ENCODE measurements at places on chromosomes 5 and 9.

- DNase-seq = no peak
Measured at GRCh38 chr5:156328766-156329165, 1.8 kb downstream of the SGCD start.

DNA sequence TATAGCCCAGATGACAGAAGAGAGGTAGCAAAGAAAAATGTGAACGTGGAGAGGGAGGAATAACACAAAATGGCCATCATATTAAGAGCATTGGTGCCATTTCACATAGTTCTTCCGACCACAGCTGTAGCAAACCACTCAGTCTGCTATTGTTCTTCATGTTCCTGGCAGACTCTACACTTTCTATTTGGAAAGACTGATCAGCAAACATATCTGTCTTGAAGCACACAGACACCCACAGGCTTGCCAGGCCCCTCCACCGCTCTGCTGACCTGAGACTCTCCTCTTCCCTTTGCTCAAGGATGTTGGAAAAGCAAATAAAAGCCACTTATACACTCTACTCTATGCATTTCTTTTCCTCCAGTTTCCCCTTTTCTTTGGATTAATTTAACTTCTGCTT, 298.0 kb downstream of the FBXL7 start:
- peak; percentile 58 for DNase-seq

- DNase-seq = no peak
Measured at GRCh38 chr9:86562691-86563090, 208.5 kb upstream of the TUT7 start.

- DNase-seq = no peak
Measured at GRCh38 chr5:137630216-137630971, 105.5 kb downstream of the KLHL3 start.

- DNase-seq = no peak
Measured at GRCh38 chr5:82640916-82641315, 362.8 kb upstream of the RPS23 start.

GRCh38 chr5:72107901-72108201, 576 bp downstream of the MAP1B start:
- peak; percentile 31 for DNase-seq

DNA sequence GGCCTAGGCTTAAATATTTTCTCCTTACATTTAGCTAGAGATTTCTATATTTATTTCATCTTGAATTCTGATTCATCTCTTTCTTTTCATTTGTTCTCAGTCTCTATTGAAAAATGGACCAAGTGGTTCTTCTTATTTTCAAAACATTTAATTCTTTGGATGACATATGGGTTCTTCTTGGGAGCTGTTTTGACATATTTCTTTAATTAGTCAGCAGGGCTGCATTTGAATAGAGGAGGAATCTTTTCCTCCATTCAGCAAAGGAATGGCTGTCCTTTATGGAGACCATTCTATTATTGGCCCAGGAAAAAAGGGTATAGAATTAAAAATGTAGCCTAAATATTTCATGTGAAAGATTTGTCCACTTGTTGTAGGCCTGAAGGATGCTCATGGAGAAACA, 109.9 kb downstream of the RPS23 start:
- no peak for DNase-seq

- DNase-seq = no peak
Measured at GRCh38 chr5:2888520-2889060, 137.1 kb upstream of the IRX2 start.

DNA sequence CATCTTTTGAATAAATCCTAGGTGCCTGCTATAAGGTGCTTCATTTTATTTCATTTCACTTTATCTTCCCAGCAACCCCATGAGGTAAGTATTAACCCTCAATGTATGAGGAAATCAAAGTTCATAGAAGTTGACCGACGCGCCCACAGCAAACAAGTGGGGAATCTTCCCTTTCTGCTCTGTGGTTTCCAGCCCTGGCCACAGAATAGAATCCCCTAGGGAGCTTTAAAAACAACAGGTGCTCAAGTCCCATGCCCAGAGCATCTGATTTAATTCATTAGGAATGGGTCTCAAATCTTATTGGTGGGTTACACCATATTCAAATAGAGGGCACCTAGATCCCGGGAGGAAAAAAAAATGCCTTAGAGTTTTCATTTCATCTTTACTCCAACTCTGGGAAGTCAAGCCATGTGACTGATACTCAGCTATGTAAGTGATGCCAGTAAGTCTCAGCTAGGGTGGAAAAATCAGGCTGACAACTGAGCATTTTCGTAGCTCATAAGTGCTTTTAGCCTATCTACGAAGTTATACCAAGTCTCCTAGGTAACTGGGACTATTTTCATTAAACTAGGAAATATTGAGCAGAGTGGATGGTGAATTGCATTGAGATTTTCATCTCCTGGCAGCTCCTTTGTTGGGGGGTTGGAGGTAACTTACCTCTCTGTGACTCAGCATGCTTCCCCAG, 353.4 kb upstream of the SLC30A5 start:
- DNase-seq = peak; percentile 78

DNA sequence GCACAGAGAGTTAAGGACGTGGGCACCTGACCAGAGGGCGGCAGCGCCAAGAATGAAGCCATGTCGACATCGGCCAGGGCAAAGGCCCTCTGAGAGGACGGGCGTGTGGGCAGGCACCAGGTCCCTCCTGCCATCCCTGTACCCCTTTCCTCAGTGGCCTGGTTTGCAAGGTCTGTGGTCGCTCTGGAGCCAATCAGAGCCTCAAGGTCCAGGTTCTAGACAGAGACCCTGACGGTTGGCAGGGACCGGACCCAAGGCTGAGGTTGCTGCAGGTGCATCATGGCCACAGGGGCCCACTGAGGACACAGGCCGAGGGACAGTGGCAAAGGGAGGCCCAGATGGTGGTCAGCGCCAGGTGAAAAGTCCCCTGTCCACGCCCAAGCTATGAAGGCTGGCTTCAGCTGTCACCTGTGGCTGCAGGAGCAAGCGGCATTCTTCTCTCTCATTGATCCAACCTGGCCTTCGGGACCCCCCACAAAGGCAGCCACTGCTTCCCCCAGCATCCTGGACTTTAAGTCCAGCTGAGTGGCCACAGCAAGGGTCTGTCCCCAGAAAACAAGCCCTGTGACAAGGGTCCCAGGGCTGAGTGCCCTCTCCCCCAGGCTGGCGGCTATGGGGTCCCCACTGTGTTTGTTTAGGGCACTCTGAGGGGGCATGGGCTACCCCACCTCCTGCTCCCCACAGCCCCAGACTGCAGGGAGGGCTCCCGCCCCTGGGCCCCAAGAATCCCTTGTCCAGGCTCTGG, 48.9 kb downstream of the VAV2 start:
- no peak for DNase-seq

GRCh38 chr5:35854248-35854647, 2.4 kb upstream of the IL7R start:
- no peak for DNase-seq

DNA sequence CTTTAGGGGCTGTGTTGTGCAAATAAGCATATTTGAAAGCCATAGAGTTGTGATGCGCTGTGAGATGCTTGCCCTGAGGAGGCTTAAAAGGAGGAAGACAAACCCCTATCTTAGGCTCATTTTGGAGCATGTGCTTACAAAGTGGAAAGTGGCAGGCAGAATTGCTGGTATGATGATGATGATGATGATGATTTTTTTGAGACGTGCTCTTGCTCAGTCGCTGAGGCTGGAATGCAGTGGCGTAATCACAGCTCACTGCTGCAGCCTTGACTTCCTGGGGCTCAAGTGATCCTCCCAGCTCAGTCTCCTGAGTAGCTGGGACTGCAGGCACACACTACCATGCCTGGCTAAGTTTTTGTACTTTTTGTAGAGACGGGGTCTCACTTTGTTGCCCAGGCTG, 1.7 kb downstream of the CNOT8 start:
- DNase-seq = no peak

DNA sequence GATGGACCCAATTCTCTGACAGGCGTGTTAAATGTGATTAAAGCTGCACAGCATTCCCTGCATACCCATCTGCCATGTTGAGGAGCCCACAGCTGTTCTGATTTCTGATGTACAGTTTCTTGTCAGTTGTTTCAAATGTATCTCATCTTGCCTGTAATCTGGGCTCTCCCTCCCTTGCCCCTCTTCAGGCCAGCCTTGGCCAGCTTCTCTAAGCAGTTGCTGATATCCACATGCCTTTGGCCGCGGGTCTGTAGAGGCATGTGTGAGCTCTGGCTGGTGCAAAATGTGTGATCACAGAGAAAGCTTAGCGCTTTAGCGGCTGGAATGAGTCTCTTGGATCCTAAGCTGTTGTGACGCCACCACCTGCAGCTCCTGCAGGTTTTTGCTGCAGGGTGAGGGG, 332.0 kb downstream of the MLLT3 start:
- no peak for DNase-seq

DNA sequence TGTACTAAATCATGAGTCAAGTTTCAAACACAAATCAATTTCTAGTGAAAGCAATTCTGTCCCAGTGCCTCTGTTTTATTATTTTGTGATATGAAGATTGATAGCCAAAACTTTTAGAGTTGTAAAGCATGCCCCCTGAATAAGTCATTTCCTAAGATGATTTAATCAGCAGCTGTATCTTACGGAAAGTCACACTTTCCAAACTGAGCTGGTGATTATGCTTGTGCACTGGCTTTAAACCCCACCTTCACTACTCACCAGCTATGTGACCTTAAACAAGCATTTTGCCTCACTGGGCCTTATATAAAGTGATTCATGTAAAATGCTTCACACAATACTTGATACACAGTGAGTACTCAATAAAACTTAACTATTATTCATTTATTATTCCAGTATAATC, 78.1 kb downstream of the EDIL3 start:
- DNase-seq = no peak

- DNase-seq = peak; percentile 18
Measured at GRCh38 chr5:173412566-173412965, 84.4 kb upstream of the STC2 start.

DNA sequence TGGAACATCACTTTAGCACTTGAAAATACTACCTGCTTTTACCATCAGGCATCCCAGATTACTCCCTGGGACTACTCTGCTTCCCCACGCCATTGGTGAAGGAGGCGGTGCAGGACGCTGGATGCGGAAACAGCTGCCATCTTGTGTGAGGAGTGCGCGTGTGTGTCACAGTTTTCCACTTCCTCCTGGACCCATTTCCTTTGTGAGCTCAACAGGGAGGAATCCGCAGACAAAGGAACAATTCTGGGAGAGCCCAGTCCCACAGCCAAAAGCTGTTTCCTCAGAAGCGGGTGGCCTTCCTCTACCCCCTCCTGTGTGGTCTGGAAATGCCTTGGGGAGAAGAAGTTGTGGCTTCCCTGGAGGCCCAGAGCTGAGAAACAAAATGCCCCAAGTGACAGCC, 16.8 kb downstream of the AFAP1L1 start:
- no peak for DNase-seq

DNA sequence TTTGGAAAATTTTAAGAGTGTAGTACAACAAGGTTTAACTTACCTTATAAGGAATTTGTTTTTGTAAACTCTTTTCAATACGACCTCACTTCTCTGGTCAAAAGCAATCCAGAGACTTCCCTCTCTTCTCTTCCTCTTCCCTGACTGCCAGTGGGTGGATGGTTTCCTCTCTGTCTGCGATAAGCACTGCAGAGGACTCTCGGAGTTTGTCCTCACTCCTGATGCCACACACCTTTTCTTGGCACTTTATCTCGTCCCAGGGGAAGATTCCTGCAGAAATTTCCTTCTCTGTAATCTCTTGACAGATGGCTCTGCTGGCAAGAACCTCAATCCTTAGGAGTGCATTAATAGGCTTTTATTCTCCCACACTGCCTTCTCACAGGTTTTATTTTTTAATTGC, 641.6 kb downstream of the NR2F1-AS1 start:
- peak; percentile 19 for DNase-seq

DNA sequence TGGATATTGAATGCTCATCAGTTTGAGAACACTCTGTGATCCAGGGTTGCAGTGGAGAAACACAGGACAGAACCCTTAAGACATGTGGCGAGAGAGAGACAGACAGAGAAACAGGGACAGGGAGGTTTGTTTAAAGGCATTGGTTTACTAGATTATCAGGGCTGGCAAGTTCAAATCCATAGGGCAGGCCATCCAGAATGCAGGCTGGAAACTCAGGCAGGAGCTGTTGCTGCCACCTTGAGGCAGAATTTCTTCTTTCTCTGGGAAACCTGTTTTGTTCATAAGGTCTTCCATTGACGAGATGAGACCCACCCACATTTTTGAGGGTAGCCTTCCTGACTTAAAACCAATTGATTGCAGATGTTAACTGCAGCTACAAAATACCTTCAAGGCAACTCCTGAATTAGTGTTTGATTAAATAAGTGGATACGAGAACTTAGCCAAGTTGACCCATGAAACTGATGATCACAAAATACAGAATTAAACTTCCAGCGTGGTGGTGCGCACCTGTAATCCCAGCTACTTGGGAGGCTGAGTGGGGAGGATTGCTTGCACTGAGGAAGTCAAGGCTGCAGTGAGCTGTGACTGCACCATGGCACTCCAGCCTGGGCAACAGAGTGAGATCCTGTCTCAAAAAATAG, 55.9 kb downstream of the NSUN2 start:
- peak; percentile 9 for DNase-seq

DNA sequence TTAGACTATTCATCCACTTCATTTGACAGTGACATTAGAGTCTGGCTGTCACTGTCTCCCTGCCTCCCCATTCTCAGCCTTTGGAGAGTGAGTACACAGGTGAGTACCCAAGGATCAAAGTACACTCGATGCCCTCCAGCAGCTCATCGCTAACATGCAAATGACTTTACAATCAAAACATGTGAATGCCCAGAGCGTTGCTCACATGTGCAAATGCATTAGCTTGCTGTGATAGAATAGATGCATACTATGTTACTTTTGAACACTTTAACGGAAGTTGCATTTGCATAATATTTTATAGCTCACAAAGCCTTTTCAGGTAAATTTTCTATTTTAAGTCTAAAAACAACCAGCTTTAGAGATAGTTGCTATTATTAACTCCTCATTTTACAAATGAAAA, 107.6 kb downstream of the SYK start:
- DNase-seq = no peak

GRCh38 chr5:147629196-147629595, 119.3 kb upstream of the DPYSL3 start:
- peak; percentile 89 for DNase-seq

DNA sequence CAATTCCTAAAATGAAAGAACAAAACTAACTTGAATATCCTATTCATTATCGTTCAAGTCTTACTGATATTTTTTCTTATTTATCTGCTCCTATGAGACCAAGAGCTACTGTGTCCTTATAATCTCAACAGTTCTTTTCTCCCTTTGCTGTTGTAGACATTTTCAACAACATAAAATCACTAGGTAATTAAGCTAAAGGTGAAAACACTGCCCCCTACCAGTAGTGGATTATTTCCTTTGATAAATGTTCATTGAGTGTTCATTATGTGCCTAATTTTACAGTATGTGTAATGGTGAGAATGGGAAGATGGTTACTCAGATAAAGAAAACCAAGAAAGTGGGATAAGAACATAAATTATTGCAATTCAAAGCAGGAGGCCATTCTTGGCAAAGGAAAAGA, 41.4 kb upstream of the PAPPA start:
- DNase-seq = no peak

- no peak for DNase-seq
Measured at GRCh38 chr9:18127499-18127875, 346.5 kb upstream of the ADAMTSL1 start.

Measured in SJCRH30 (cell line).